HT1080 (cell line): ENCODE measurements at places on chromosomes 3 and 15. TPM values are rescaled to one million over a fixed set of nuclear protein-coding genes. Genes with fewer than 3 reads are reported as not detected.

Gene CSTA
- 0.34 and 1.7 TPM in 2 replicates for total RNA-seq

Gene KLHL40
- not detected in 2 replicates for total RNA-seq

Gene ITPKA
- 10.9 and 15.0 TPM in 2 replicates for total RNA-seq

DNA sequence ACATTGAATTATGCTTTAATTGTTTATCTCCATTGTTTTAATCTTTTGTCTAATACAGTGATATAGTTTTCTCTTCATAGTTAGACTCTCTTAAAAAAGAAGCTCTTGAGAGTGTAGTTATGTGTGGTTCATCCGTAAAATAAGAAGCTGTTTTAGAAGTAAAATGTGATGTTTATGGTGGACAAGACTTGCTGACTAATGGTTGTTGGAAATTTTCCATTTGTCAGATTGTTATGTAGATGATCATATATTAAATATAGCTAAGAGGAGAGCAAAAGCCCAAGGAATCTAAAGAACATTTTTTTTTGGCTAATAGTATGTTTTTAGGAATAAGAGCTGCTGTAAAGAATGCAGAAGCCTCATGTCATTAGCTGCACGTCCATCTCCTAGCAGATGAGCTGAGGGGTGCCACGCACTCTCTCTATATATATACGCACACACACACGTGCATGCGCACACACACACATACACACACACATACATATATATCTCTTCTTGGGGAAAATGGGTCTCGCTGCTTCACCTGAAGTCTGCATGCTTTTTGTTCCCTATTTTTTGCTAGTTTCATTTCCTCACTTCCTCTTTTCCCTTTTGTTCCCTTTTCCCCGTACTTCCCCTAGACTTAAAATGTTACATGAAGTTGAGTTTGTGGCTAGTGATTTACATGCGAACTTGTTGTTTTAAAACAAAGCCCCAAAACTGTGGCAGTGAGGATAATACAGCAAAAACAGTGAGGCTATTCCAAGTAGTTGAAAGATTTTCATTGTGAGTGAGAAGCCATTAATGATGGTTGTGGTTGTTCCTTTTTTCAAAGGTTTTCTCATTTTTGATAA is 107.8 kb downstream of the MBNL1 start:
- DNase-seq, result no peak

- no peak for DNase-seq
Measured at GRCh38 chr15:52193321-52193720, 2.1 kb upstream of the GNB5 start.

Gene CCR8
- not detected in 2 replicates for total RNA-seq
